ENCODE measurements at places on chromosomes 11 and 22.

GRCh38 chr11:62880231-62880802, 379 bp upstream of the SLC3A2 start:
- peak; percentile 81 for DNase-seq

DNA sequence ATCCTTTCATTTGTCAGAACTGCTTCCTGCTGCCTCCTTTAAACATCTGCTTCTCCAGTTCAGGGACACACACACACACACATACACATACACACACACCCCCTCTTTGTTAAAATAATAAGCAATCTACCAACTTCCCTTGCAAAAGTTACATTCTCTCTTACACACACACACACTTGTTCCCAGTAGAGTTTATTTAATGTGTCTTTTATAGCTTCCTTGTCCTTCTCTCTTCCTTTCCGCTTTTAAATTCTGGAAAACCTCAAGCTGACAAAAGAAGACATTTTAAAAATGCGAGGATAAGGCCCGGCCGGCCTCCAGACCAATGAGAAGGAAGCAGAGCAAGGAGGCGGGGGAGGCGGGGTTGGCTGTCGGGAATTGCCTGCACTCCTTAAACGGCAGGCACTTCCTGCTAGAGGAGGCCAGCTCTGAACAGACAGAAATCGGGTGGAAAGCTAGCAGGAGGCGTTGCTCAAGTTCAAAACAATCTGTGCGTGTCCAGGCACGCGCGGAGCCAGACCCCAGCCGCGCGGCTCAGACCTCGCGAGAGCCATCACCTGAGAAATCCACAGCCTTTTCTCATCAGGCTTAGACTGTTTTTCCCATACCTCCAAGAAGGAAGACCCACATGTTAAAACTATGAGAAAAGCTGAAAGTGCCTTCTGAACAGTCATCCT, 99.9 kb downstream of the MAML2 start:
- peak; percentile 84 for DNase-seq

DNA sequence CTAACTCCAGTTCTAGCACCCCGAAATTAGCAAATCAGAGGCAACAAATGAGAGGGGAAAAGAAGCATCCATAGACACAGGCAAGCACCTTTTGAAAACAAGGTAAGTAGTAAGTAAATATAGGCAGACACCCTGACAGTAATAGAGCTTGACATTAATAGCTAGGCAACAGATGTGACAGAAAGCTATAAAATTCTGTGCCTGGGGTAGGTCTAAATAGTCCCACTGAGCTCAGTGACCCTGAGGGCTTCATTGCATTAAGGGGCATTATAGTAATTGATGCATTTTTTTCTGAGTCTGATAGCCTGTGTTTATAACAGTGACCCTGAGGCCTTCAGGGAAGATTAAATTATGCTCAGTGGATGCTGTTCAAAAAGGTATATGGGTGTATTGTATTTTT, 197.1 kb downstream of the HIPK3 start:
- DNase-seq: no peak

- no peak for DNase-seq
These were observed 124.4 kb downstream of the CTTN start for GRCh38 chr11:70522593-70523311.

- no peak for DNase-seq
These were observed 784.5 kb downstream of the BRD1 start for GRCh38 chr22:49042877-49043859.

- no peak for DNase-seq
These were observed 34.7 kb downstream of the RNF169 start for GRCh38 chr11:74783241-74783871.

DNA sequence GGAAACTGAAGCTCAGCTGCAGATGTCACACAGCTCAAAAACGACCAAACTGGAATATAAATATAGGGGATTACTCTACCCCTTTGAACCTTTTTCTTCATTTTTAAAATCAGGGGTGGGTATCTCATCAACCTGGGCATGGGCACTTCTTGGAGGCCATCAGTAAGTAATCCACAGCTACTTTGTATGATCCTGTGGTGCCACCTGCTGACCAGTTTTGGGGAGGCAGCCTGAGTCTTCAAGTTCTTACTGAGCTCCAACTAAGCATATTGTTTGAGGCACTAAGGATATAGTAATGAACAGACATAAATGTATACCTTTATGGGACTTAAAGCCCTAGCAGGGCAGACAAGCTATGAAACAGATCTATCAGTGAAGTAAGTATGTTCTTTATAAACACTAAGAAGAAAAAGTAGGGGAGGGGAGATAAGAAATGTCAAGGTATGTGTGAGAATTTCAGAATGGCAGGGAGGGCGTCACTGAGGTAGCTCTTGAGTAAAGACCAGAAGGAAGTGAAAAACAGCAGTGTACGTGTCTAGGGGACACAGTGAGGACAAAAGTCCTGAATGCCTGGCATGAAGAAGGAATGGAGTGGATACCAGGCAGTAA, 18.4 kb downstream of the TUB start:
- peak; percentile 59 for DNase-seq

DNA sequence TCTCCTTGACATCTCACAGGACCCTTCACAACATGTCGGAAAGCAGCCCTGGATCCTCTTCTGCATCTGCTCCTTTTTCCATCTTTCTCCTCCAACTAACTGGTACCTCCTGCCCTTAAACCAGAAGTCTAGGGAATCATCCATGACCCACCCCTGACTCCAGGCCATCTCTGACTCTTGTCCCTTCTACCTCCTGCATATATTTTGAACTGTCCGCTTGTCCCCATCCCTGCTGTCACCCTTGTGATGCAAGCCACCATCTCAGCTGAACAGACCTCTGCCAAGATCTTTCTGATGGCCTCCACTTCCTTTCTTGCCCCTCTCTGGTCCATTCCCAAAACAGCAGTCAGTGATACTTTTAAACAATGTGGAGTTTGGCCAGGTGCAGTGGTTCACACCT, 7.0 kb downstream of the RIBC2 start:
- no peak for DNase-seq

Measured in C1 segment of cervical spinal cord (tissue), 14 donors.